ENCODE measurements at places on chromosomes 3 and 15.
A peak's percentile ranks its signal among the peaks of the same experiment; 100 is the strongest.

DNA sequence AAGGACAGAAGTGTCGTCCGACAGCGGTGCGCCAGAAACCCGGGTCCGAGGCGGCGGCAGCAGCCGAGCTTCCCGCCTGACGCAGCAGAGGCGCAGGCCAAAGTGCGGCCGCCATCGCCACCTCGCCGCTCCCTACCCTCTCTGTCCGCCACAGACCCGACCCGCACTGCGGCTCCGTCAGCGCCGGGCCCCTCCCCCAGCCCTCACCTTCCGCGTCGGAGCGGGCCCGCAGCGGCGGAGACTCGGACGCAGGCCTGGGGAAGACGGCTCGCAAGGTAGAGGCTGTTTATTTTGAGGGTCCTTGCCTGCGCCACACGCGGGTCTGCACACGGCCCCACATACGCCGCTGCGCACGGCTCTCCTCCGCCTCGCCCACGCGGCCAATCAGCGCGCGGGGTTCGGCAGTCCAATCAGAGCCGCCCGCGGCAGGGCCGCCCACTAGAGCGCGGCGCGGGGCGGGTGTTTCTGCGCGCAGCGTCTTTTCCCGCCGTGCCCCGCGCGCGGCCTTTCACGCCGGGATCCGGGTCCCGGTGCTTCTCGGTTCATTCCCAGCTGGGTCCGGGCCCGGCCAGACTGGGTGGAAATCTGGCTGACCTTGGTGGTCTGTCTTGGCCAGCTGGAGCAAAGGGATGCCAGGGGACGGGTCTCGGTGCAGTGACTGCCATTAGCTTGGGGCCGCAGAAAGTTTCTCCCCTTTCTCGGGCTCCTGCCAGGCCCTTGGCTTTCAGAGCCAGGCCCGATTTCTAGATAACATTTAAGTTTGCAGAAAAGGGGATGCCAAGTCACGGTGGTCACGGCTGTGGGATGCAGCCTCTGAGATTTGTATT lies at the start of gene CNBP:
TSS of gene CNBP (minus strand) at position 328 of the 827 bp plus-strand sequence. CDS start 12,139 bp downstream, outside the sequence.
- no peaks in the 10 kb centered on the region for H3K4me1 ChIP-seq
- peak within 1 kb of the TSS; percentile 100 for H3K27ac ChIP-seq
- no peaks in the 10 kb centered on the region for H3K27me3 ChIP-seq

GRCh38 chr15:65828585-65828984 lies 36.5 kb upstream of the DENND4A start:
- peaks cover 5% of the 10 kb centered on the region for H3K4me1 ChIP-seq
- no peaks in the 10 kb centered on the region for H3K36me3 ChIP-seq
- no peak overlapping the region for H3K4me3 ChIP-seq
- no peak for DNase-seq

GRCh38 chr3:150351398-150351797 lies 56.7 kb upstream of the TSC22D2 start:
- H3K4me3 ChIP-seq, result no peak overlapping the region
- H3K27me3 ChIP-seq, result no peaks in the 10 kb centered on the region
- H3K36me3 ChIP-seq, result no peaks in the 10 kb centered on the region
- no peak for DNase-seq
- H3K4me1 ChIP-seq, result no peaks in the 10 kb centered on the region
- no peak overlapping the region for H3K27ac ChIP-seq

- no peaks in the 10 kb centered on the region for H3K4me1 ChIP-seq
- H3K27ac ChIP-seq, result no peak overlapping the region
- DNase-seq, result no peak
- no peak overlapping the region for H3K4me3 ChIP-seq
Observed at GRCh38 chr3:43706342-43706741, 15.6 kb downstream of the ABHD5 start.

- no peak for DNase-seq
- no peaks in the 10 kb centered on the region for H3K4me1 ChIP-seq
- no peak overlapping the region for H3K4me3 ChIP-seq
- no peaks in the 10 kb centered on the region for H3K27me3 ChIP-seq
- no peak overlapping the region for H3K27ac ChIP-seq
Observed at GRCh38 chr3:27387625-27388024, 18.4 kb upstream of the NEK10 start.

GRCh38 chr3:152350139-152350538 lies 81.4 kb downstream of the MBNL1 start:
- no peaks in the 10 kb centered on the region for H3K27me3 ChIP-seq
- no peaks in the 10 kb centered on the region for H3K4me1 ChIP-seq
- no peak overlapping the region for H3K4me3 ChIP-seq

DNA sequence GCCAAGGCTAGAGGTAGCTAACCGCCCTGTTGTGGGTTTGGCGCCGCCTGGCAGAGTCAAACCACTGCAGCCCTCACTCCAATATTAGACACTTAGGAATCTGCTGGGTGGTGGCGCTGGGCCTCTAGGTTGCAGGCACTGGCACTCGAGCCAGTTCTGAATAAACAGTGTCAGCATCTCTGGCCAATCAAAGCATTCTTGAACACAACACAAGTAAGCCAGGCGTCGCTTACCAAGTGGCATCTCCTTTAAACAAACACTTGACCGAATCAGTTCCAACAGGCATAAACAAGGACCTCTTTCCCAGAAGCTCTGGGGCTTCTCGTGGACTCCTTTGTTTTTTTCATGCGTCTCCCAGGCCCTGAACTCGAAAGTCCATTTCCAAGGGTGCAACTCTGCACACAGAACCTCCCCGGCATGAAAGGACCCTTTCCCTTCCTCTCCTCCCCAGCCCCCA lies 82.3 kb downstream of the LRIG1 start:
- no peaks in the 10 kb centered on the region for H3K27me3 ChIP-seq
- no peaks in the 10 kb centered on the region for H3K4me1 ChIP-seq
- H3K36me3 ChIP-seq, result no peaks in the 10 kb centered on the region

DNA sequence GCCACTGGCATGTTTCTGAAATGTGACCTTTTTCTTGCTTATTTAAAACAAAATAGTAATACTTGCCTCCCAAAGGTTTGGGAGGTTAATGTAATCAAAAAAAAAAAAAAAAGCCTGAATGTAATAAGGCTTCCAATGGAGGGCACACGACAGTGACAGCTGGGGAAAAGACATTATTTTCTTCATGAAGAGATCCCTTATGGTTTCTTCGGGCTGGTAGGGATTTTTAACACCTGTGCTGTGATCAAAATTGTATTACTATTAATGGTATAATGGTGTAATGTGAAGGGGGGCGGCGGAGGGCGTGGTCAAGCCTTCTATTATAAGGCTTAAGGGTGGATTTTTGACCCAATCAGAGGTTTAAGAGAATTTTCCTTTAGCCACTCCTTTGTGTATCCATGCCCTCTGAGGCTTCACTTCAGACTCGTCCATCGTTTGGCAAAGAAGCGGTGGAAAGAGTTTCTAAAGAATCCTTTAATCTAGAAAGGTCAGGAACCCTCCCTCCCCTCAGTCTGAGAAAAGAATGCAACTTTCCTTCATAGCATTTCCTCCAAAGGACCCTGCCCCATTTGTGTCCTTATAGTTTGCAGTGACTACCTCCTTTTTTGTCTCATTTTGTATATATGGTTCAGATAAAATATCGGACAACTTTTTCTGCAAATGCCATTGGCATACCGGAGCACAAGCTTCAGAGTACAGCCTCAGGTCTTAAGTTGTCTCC lies 89.5 kb upstream of the CHD2 start:
- H3K27me3 ChIP-seq, result no peaks in the 10 kb centered on the region
- peak overlapping the region; percentile 67 for H3K4me3 ChIP-seq
- no peaks in the 10 kb centered on the region for H3K4me1 ChIP-seq
- no peaks in the 10 kb centered on the region for H3K36me3 ChIP-seq
- DNase-seq, result no peak
- H3K27ac ChIP-seq, result peak overlapping the region; percentile 97

- H3K27ac ChIP-seq, result no peak overlapping the region
- H3K27me3 ChIP-seq, result no peaks in the 10 kb centered on the region
- DNase-seq, result no peak
- H3K36me3 ChIP-seq, result no peaks in the 10 kb centered on the region
Observed at GRCh38 chr15:85361323-85361722, 19.1 kb upstream of the AKAP13 start.

DNA sequence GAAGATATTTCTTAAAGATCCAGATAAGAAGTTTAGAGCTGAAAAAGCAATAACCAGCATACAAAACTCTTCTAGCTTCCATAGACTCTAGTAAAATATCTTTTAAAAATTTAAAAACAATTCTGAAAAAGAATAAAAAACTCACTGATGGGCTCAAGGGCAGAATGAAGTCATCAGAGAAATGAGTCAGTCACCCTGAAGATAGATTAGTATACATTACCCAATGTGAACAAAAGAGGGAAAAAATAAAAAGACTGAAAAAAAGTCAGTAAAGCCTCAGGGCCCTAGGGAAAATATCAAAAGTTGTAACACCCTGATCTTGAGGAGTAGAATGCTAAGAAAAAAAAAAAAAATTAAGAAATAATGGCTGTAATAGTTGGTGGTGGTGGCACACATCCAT lies 11.4 kb downstream of the DET1 start:
- no peak for DNase-seq
- no peaks in the 10 kb centered on the region for H3K27me3 ChIP-seq
- no peak overlapping the region for H3K4me3 ChIP-seq
- H3K4me1 ChIP-seq, result no peaks in the 10 kb centered on the region
- no peak overlapping the region for H3K27ac ChIP-seq

- no peaks in the 10 kb centered on the region for H3K36me3 ChIP-seq
- no peak for DNase-seq
- no peak overlapping the region for H3K4me3 ChIP-seq
- H3K4me1 ChIP-seq, result no peaks in the 10 kb centered on the region
Observed at GRCh38 chr3:189188466-189188865, 16.7 kb downstream of the TPRG1 start.

DNA sequence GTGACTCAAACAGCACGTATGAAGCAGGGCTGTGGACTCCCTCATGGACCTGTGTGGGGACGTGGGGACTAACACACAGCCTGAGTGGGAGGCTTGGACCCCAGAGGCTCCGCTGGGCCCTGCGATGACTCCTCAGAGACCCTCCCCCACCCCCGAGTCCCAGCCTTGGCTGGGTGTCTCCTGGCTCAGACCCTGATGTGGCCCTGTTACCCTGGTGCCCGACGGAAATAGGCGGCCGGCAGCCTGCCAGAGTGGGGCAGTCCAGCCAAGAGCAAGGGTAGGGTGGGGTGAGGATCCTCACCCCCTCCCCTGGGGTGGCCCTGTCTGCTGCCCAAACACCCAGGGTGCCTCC lies 15.3 kb downstream of the TNK2 start:
- peak overlapping the region; percentile 87 for H3K27ac ChIP-seq
- no peaks in the 10 kb centered on the region for H3K27me3 ChIP-seq
- H3K4me3 ChIP-seq, result peak overlapping the region; percentile 35
- DNase-seq, result peak; percentile 44
- H3K4me1 ChIP-seq, result peaks cover 34% of the 10 kb centered on the region
- H3K36me3 ChIP-seq, result no peaks in the 10 kb centered on the region

DNA sequence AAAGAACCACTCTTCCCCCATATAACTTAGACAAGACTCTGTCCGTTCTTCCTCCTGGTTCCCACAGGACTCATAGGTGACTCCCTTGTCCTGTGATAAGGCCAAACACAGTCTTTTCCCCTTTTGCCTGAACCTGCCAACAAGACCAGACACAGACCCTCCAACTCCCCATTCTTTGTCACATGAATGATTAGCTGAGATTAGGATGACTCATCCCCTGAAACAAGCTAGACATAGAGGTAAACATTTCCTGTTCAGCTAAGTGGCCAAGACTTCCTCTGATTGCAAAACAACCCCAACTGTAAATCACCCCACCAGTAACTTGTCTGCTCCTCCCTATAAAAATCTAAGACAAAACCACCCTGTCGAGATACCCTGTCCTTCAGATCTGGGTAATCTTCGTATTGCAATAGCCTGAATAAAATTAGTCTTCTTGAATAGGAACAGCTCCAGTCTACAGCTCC lies 11.4 kb upstream of the HTR3E start:
- H3K27ac ChIP-seq, result no peak overlapping the region
- no peaks in the 10 kb centered on the region for H3K36me3 ChIP-seq
- H3K4me3 ChIP-seq, result no peak overlapping the region
- no peaks in the 10 kb centered on the region for H3K4me1 ChIP-seq
- H3K27me3 ChIP-seq, result no peaks in the 10 kb centered on the region

GRCh38 chr3:157369727-157370421 lies 66.8 kb upstream of the PTX3 start:
- H3K27ac ChIP-seq, result no peak overlapping the region
- H3K4me3 ChIP-seq, result no peak overlapping the region
- H3K36me3 ChIP-seq, result no peaks in the 10 kb centered on the region
- no peaks in the 10 kb centered on the region for H3K4me1 ChIP-seq
- DNase-seq, result no peak

DNA sequence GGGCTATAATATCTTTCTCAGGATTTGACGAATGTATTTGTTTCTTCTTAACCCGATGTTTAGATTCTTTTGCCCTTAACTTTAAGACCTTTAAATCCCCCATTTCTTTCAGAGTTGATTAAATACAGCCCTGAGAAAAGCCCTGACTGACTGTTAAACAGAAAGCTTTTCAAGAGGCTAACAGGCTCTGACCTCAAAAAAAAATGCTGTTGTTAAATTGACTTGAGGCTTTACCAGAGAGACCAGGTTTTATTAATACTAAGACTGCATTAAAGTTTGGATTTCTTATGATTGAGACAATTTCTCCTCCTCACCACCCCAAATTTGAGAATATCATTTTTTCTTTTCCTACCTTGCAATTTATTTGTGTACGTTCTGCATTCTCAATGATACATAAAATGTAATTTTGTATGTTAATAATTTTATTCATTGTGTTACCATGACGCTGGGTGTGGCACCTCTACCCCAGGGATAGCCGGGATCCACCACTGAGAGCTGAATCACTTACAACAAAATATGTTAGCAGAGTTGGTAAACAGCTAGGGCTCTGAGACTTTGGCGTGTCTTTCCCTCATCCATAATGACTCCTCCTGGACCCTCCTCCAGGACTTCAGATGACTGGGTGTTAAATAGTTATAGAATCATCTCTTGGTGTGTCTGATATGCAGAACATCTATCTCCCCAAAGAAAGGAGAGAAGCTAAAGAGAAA lies 753.5 kb downstream of the NAALADL2 start:
- no peak for DNase-seq
- H3K36me3 ChIP-seq, result no peaks in the 10 kb centered on the region
- no peak overlapping the region for H3K4me3 ChIP-seq
- H3K27ac ChIP-seq, result no peak overlapping the region

GRCh38 chr3:182637350-182638110 lies 155.8 kb upstream of the ATP11B start:
- no peaks in the 10 kb centered on the region for H3K27me3 ChIP-seq
- DNase-seq, result no peak
- H3K4me3 ChIP-seq, result no peak overlapping the region
- H3K36me3 ChIP-seq, result no peaks in the 10 kb centered on the region
- no peak overlapping the region for H3K27ac ChIP-seq
- no peaks in the 10 kb centered on the region for H3K4me1 ChIP-seq

- no peaks in the 10 kb centered on the region for H3K36me3 ChIP-seq
- no peak overlapping the region for H3K27ac ChIP-seq
- no peaks in the 10 kb centered on the region for H3K27me3 ChIP-seq
- DNase-seq, result no peak
- H3K4me1 ChIP-seq, result no peaks in the 10 kb centered on the region
- H3K4me3 ChIP-seq, result no peak overlapping the region
Observed at GRCh38 chr3:188607805-188608315, 453.9 kb downstream of the LPP start.

- DNase-seq, result no peak
- H3K27ac ChIP-seq, result no peak overlapping the region
Observed at GRCh38 chr3:129703913-129704312, 97.4 kb upstream of the PLXND1 start.
